ENCODE measurements at places on chromosomes 7 and 10.

GRCh38 chr7:142626420-142627035 lies 122.7 kb upstream of the PRSS1 start:
- peak; percentile 23 for DNase-seq

DNA sequence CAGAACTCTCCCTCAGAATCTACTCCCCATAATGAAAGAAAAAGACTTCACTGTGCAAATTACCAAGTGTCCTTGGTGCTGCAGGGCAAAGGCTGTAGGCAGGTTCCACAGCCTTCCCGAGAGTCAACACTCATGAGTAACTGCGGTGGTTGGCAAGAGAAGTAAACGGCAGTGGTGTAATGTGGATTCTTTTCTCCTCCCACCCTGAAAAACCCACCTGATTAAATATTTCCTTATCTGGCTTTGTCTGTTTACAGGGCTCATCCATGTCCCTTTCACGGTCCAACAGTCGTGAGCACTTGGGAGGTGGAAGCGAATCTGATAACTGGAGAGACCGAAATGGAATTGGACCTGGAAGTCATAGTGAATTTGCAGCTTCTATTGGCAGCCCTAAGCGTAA lies 300.9 kb downstream of the BICC1 start:
- DNase-seq = no peak

DNA sequence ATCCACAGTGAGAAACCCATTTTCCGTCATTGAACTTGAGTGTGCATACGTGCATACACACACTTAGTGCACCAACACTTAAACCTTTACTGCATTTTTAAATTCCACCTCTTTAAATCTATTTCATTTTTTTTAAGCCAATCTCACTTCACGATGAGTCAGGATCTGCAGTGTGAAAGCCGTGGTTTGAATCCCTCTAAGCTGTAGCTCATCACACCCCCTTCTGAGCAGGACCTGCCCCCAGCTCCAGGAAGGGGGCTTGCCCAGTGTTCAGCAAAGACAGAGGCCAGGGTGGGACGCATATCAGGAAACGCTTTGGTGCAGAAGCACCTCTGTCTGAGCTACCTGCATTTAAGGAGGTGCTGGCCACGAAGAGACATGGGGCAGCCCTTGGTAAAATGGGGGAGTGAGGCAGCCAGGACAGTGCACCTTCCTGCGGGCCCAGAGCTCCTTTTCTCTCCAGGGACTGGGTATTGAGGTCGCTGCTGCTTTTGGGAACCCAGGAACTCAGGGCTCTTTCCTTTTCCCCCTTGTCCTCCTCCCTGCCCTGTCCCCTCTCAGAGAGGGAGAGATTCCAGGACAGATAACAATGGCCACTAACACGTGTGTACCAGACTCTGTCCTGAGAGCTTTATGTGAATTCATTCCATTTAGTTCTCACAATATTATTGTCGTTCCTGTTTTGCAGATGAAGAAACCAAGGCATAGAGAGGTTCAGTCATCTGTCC lies 21.7 kb downstream of the ZNF316 start:
- no peak for DNase-seq

GRCh38 chr7:84238596-84238995 lies 44.0 kb upstream of the SEMA3A start:
- no peak for DNase-seq

DNA sequence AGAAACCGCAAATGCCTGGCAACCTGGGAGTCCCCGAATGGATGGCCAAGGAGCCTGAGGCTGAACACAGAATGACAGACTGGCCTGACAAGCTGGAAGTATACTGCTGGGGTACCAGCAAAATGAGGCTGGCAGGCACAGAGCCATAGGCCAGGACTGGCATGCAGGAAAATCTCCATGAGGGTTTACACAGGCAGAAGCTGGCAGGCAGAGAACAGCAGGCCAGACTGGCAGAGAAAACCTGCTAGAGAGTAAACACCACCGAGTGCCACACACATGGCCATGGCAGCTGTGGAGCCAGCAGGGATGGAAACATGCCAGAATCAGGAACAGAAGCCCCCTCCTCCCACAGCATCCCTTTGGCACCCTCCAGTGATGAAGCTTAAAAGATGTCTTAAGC lies 63.4 kb downstream of the CRPPA start:
- DNase-seq = peak; percentile 95

GRCh38 chr10:44889834-44890233 lies 21.3 kb upstream of the TMEM72 start:
- DNase-seq = no peak

DNA sequence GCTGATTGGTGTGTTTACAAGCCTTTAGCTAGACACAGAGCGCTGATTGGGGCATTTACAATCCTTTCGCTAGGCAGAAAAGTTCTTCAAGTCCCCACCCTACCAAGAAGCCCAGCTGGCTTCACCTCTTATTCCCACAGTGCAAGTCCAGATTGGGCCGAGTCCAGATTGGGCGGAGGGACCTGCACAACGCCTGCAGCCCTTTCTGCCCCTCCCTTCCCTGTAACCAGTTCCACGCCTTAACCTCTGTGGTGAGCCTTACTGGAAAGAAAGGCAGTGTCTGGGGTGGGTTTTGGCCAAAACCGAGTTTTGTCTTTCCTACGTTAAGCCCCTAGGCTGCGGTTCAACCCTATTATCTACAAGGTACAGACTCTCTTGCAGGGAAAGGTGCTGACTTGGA lies 268.7 kb downstream of the ZEB1 start:
- DNase-seq = no peak
